ENCODE measurements at places on chromosomes 16 and 17.

- DNase-seq: no peak
Observed at GRCh38 chr16:76854234-76854633, 336.8 kb upstream of the MON1B start.

DNA sequence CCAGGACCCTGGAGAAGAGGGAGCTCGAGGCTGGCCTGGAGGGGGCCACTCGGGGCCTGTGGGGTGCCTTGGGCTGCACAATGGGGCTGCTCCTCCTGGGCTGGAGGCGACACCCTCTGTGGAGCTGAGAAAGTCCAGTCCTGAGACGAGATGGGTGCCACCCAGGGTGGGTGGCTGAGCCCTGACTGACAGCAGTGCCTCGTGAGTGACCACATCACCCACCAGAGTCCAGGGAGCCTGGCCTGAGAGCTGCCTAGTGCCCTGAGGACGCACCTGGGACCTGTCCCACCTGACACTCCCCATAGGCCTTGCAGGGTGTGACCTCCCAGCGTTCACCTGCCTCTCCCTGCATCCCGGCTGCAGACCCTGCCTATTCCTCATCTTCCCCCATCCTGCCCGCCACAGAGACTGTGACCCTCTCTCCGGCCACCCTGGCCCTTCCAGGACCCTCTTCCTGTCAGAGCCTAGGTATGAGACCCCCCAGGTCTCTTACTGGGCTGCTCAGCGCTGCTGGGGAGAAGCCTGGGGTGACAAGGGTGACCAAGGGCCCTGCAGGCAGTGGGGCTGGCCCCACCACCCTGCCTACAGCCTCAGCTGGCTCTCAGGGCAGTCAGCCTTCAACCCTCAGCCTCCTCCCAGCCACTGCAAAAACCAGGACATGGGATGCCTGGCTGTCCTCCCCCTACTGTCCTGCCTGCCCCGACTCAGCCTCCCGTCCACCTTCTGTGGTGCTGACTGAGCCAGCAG is 41.2 kb downstream of the TNFRSF13B start:
- DNase-seq: no peak

- DNase-seq: no peak
Observed at GRCh38 chr16:53915452-53916160, 211.7 kb downstream of the FTO start.

DNA sequence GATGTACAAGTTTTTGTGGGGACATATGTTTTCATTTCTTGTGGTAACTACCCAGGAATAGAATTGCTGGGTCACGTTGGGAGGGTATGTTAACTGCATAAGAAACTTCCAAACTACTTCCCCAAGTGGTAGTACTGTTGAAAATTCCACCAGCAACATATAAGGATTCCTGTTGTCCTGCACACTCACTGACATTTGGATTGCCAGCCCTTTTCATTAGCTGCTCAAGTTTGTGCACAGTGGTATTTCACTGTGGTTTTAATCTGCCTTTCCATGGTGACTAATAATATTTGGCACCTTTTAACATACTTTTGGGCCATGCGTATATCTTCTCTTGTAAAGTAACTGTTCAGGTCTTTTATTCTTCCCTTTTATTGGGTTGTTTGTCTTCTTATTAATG is 103.3 kb downstream of the GNAO1 start:
- no peak for DNase-seq
